ENCODE measurements at places on chromosomes 3 and 15. TPM values are rescaled to one million over a fixed set of nuclear protein-coding genes. Genes with fewer than 3 reads are reported as not detected.

Gene XYLB
- 9.3 TPM for polyA plus RNA-seq

Gene IL16
- polyA plus RNA-seq = 5.1 TPM

Gene CIB2
- 39.1 TPM for polyA plus RNA-seq

Gene PHLDB2
- 88.5 TPM for polyA plus RNA-seq

Gene SEMA7A
- 7.9 TPM for polyA plus RNA-seq

Gene GOLGA8S
- polyA plus RNA-seq = 1.1 TPM

Gene TMCO5A
- not detected for polyA plus RNA-seq

Gene ADGRG7
- polyA plus RNA-seq = 0.06 TPM

Gene ZNF619
- 8.4 TPM for polyA plus RNA-seq

Gene PLD1
- 11.1 TPM for polyA plus RNA-seq

Measured in right renal pelvis (tissue), 4 donors.